ENCODE measurements at places on chromosomes 11 and 22.

DNA sequence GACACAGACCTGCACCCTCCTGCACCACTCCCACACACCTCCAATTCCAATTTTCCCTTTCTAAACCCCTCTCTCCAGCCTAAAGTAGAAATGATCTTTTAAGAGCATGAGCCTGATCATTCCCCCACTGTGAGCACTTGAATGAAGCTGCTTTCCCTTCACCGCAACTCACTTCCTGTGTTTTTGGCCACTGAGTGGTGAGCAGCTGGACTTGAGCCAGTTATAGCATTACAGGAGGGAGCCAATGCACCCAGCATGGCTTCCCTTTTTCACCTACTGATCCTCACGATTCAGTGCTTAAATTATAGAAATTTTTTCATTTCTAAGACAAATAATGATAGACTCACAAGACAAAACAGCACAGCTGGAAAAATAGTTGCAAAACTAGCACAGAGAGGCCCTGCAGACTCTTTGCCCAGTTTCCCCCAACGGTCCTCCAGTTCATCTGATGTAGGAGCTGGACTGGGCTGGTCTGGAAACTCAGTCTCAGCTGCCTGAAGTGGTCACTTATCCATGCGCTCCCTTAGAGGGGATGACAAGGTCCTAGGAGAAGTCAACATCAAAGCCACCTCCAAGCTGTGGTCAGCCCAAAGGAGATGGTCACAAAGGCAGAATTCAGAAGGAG, 9.7 kb upstream of the APOL4 start:
- DNase-seq: no peak

DNA sequence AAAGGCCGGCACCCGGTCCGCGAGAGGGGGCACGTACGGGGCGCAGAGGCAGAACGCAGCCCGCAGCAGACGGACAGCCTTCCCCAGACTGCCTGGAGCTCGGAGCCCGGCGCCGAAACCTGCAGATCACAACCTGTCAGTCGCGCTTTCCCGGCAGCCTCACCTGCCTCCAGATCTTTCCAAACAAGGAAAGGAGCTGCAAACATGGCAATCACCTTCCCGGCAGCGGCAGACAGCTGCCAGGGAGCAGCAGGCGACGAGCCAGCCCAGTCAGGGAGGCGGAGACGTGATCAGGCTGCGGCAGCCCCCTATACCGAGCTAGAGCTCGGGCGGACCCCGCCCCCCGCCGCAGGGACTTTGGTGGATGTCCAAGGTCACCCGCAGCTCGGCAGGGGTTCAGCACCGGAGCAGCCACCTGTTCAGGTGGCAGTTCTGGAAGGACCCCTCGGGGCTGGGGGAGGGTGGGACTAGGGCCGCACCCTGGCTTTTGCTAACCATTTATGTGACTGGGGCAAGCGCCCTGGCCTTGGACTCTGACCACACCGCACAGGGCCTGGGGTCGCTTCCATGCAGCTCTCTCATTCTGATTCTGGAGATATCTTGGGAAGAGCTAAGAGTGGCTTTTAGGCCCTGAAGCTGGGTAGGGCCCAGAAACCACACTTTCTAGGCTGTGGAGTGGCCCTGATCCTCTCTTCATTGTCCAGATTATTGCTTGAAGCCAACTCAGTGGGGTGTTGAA, 143.8 kb downstream of the NECTIN1 start:
- DNase-seq: no peak

- DNase-seq: no peak
Observed at GRCh38 chr11:88326099-88326498, 11.4 kb downstream of the CTSC start.

- no peak for DNase-seq
Observed at GRCh38 chr11:36465449-36466163, 44.5 kb downstream of the TRAF6 start.

GRCh38 chr11:46560300-46560991, 33.4 kb downstream of the AMBRA1 start:
- peak; percentile 48 for DNase-seq

DNA sequence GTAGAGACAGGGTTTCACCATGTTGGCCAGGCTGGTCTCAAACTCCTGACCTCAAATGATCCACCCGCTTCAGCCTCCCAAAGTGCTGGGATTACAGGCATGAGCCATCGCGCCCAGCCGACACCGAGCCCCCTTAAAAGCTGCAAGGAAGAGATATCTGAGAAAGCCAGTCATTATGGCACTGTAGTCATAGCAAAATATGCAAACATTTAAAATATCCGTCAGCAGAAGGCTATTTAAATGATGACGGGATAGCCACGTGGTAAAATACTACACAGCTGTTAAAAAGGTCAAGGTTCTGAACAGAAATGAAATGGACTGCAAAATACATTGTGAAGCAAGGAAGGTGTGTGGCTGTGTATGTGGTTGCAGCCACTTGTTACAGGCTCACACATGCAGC, 6.4 kb upstream of the CCDC88B start:
- DNase-seq: no peak

GRCh38 chr11:134022748-134023147, 46.1 kb upstream of the JAM3 start:
- DNase-seq: no peak

DNA sequence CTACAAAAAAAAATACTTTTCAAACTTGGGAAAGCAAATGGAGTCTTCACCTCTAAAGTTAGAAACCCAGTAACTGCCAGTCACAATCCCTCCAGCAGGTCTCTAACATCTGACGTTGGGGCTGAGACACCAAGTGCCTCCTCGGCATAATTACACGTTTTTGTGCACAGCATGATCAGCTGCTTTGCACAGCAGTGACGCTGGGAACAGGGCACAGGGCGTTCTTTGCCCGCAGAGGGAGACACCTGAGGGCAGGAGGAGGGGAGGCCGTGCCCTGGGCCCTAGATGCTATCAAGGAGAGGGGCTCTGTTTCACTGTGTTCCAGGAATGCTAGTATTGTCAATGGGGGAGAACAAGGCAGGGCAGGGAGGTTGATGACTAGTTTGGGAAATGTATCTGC, 120.1 kb downstream of the PARVA start:
- DNase-seq: no peak

GRCh38 chr22:30327864-30328345, 1.2 kb upstream of the TBC1D10A start:
- no peak for DNase-seq

GRCh38 chr11:63866211-63866610, 27.3 kb downstream of the MARK2 start:
- peak; percentile 79 for DNase-seq

- DNase-seq: no peak
Observed at GRCh38 chr11:10407055-10407454, 48.0 kb upstream of the AMPD3 start.

GRCh38 chr11:73047773-73048371, 94.2 kb downstream of the FCHSD2 start:
- DNase-seq: no peak

DNA sequence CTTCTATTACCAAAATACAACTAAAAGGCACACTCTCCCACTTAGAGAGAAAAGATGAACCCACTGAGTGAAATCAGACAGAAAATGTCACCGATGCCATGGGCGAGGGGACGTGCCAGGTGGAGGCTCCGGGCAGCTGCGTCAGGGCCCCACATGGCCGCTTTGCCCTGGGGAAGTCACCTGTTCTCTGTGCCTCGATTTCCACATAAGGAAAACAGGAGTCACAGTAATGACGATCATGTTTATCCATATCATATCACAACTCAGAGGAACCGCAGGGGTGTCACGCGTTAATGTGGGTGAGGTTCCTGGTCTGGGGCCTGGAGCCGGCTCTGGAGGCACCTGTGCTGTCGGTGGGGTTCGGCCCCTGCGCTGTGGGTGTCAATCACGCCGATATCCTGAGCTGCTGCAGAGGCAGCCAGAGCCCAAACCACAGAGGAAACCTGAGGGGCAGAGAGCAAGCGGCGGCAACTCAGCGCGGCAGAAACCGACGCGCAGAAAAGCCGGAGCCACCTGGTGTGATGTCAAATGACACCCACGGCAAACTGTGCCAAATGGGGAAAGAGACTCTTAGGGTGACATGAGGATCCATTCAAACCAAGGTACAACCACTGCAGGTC, 243.7 kb downstream of the BRD1 start:
- no peak for DNase-seq

DNA sequence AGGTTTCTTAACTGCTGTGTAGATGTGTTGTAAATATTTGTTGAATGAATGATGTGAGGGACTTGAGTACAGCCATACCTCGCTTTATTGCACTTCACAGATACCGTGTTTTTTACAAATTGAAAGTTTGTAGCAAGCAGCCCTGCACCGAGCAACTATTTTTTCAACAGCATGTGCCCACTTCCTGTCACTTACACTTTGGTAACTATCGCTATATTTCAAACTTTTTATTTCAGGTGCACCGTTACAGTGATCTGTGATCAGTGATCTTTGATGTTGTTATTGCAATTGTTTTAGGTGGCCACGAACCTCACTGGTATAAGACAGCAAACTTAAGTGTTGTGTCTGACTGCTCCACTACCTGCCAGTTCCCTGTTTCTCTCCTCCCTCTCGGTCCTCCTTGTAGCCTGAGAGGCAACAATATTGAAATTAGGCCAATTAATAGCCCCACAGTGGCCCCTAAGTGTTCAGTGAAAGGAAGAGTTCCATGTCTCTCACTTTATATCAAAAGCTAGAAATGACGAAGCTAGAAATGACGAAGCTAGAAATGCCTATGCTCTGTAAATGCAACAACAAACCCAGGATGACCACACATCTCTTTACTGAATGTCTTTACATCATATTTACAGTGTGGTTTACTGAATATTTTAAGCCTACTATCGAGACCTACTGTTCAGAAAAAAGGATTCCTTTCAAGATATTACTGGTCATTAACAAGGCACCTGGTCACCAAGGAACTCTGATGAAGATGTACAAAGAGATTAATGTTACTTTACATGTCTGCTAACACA, 1.0 kb downstream of the SFI1 start:
- DNase-seq: peak; percentile 60

DNA sequence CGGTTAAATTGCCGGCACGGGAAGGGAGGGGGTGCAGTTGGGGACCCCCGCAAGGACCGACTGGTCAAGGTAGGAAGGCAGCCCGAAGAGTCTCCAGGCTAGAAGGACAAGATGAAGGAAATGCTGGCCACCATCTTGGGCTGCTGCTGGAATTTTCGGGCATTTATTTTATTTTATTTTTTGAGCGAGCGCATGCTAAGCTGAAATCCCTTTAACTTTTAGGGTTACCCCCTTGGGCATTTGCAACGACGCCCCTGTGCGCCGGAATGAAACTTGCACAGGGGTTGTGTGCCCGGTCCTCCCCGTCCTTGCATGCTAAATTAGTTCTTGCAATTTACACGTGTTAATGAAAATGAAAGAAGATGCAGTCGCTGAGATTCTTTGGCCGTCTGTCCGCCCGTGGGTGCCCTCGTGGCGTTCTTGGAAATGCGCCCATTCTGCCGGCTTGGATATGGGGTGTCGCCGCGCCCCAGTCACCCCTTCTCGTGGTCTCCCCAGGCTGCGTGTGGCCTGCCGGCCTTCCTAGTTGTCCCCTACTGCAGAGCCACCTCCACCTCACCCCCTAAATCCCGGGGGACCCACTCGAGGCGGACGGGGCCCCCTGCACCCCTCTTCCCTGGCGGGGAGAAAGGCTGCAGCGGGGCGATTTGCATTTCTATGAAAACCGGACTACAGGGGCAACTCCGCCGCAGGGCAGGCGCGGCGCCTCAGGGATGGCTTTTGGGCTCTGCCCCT, 529 bp upstream of the CCND1 start:
- no peak for DNase-seq

DNA sequence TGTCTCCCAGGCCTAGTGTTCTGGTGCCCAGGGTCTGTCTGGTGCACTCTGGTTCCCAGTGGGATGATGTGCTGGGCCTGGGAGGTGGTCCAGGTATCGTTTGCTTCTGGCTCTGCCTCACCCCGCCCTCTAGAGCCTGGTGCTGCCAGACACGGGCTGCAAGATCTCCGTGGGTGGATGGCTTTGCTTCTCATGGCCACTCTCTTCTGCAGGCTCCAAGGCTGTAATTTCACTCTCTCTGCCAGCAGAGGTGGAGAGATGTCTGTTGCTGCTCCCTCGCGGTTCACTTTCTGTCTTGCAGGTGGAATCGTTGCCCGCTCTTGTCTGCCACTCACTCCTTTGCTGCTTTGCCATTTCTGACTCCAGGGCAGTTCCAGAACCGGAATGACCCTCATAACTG, 13.4 kb downstream of the NADSYN1 start:
- no peak for DNase-seq

DNA sequence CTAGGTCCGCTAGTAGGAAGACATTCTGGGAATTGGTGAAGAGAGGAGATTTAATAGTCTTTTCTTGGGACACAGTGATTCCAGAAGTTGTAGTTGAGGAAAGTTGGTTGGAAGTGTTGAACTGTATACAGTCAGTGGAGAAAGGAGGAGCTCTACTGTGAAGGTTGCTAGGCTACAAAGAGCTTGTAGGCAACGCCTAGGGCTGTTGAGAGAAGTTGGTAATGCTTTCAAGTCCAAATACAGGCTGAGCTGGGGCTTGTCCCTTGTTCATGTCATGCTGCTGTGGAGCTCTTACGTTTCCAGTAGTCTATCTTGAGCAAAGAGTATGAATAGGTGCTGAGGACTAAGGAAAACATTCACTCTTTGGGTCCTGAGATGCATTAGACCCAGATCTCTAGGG, 1.1 kb downstream of the TBCEL start:
- DNase-seq: peak; percentile 6

DNA sequence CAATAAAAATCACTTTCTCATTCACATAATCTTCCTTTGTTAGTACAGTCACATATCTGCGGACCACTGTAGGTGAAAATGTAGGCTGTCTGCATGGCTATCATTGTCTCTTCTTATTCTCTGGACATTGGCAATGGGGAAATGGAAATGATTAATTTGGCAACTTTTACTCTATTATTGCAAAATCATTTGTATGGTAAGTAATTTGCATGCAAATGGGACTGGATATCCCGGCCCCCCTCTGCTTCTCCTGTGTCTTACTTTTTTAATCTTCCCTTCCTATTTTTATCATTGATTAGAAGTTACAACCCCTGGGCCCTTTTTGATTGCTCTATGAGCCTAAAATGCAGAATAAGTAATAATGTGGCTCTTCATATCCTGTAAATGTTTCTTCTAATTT, 6.0 kb downstream of the GRK3 start:
- no peak for DNase-seq

DNA sequence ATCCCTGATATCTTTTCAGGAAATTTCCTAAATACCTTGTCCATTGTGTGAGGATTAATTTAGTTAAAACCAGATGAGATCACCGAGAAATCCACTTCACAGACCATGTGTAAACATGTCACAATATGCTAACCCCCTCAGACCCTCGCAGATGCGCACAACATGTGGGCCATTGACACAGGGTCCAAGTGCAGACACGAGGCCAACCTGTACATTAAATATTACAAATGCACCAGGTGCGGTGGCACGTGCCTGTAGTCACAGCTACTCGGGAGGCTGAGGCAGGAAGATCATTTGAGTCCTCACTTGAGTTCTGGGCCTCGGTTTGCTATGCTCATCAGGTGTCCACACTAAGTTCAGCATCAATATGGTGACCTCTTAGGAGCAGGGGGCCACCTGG, 9.9 kb upstream of the TMPRSS4 start:
- no peak for DNase-seq

All from CD4-positive, alpha-beta T cell treated with Interleukin-10 for 1 hour (primary cell).